Right ventricle myocardium inferior (tissue), 1 donor: ENCODE measurements at places on chromosomes 3 and 15.

DNA sequence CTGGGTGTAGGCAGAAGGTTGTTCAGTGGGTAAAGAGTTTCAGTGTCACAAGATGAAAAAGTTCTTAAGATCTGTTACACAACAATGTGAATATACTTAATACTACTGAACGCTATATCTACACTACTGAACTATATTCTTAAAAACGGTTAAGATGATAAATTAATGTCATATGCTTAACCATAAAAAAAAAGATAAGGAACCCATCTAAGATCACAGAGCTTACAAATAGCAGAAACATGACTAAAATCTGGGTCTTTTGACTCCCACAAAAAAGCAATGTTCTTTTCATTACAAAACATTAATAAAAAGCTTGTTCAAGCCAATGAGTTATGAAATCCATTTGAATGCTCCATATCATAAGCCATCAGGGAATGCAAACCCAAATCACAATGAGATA is 34.4 kb downstream of the UBR1 start:
- DNase-seq, result no peak

DNA sequence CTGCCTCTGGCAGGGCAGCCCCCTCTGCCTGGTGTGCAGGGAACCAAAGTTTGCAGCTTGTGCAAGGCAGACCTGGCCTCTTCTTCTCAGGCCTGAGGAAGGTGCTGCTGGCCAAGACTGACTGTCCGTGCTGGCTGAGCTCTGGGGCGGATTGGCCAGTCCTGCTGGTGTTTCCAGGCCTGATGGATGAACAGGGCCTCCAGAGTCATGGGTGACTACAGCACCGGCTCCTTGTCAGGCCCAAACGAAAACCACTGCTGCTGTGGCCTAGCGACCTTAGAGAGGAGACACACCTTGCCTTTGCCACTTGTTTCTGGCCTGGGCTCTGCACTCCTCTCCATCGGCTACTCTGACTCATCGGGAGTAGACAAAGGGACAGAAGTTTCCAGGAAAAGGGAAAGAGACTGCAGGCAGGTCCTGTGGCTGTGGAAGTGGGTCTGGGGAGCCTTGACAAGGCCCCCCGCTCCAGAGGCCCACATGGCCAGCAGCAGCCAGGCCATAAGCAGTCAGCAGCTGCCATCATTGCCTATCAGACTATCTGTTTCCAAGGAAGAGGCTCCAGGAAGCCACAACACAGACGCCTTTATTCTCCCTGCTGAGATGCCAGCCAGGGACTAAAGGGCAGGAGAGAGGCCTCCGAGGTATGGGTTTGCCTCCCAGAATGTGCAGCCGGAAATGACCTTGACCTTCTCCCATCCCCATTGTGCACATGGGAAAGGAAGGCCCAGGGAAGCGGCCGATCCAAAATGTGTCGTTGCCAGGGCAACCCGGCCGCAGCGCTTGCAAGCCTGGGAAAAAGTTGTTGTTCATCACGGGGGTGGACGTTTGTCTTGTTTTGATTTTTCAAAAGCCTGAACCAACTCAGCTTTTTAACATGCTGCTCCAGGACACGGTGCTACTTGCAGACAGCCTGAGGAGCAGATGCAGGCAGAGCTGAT is 160.5 kb downstream of the CHSY1 start:
- DNase-seq, result no peak

DNA sequence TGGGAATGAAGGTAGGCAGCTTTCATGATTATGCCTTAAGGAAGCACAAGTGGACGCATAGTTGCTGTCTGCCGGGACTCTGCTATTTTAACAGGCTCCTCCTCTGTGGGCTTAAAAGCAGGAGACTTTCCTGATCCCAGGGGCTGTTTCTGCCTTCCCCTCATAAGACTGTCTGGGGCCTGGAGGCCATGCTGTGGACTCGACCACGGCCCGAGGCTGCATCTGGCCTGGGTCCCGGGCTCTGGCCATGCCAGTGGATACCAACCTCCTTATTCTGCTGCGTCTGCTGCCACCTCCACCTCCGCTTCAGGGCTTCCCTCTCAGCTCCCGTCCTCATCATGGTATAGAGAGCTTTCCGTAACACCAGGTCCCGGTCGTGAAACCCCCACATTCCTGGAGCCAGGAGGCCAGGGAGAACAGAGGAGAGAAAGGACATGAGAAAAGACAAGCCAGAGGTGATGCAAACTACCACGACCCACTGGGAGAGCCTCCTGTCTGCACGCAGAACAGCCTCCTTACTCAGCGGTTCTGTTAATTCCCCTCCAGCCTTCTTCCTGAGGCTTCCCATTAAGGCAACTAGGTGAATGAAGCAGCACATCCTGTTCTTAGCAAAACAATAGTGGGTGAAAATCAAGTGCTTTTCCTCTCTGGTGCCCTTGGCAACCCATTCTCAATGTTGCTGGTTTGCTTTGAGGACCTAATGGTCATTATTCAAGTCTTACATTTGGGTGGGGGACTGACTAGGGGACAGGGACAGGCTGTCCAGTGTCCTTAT is 200.5 kb downstream of the KLF13 start:
- DNase-seq, result no peak

DNA sequence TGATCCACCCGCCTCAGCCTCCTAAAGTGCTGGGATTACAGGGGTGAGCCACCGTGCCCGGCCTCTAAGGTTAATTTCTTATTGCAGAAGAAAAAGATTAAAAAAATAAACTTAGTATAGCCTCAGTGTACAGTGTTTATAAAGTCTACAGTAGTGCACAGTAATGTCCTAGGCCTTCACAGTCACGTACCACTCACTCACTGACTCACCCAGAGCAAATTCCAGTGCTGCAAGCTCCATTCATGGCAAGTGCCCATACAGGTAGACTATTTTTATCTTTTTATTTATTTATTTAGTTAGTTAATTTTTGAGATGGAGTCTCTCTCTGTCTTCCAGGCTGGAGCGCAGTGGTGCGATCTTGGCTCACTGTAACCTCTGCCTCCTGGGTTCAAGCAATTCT is 3.2 kb upstream of the FLNB start:
- no peak for DNase-seq

GRCh38 chr3:143536817-143537535 is 311.3 kb downstream of the SLC9A9 start:
- DNase-seq, result peak; percentile 65

GRCh38 chr3:65151666-65152065 is 463.9 kb upstream of the ADAMTS9 start:
- DNase-seq, result no peak

GRCh38 chr3:105322570-105323273 is 44.0 kb upstream of the ALCAM start:
- no peak for DNase-seq

DNA sequence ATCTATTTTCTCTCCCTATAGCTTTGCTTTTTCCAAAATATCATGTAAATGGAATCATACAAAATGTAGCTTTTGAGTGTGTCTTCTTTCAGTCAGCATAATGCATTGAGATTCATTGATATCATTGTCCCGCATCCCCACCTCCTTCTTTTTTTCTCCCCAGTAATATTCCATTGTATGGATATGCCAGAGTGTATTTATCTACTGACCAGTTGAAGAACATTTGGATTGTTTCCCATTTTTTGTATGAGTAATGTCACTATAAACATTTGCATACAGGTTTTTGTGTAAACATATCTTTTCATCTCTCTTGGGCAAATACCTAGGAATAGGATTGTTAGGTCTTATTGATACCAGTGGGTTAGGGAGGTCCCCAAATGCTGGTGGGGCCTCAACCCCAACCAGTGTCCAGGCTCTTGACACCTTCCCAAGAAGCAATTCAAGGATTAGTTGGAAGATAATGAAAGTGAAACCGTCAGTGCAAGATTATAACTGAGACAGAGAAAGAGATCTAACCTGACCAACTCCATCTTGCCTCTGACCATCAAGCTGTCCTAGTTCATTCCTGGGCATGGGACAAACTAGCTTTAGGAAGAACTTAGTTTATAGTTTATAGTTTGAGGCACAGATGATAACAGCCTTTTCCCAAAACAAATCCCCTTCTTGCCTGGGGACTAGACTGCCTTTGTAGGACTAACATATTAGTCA is 7.4 kb upstream of the SLC33A1 start:
- DNase-seq, result no peak

- no peak for DNase-seq
Observed at GRCh38 chr15:85048430-85048829, 66.8 kb downstream of the PDE8A start.

- DNase-seq, result no peak
Observed at GRCh38 chr15:81480645-81481053, 106.6 kb upstream of the TMC3 start.

DNA sequence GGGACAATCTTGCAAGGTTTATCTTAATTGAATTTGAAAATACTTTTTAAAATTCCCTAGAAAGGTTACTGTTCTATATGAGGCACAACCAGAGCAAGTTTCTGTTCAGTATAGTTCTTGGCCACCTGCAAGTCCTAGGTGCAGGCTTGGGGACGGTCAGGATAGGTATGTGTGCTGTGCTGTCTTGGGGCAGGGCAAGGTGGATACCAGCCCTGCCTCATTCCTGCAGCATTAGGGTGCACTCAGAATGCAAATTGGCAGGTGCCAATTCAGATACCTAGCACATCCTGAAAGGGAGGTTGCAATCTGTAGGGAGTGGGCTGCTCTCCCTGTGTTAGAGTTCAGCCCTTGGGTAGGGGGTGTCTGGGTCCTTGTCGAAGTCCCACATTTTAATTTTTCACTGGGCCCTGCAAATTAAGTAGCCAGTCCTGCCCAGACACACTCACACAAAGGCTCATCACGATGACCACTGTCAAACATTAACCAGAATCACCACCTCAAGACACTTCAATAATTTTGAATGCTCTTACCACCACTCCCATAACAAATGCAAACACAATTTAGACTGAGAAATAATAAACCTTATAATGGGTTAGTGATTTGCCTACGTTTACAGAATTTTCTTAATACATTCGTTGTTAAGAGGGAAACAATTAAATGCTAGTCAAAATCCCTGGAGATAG is 838.0 kb upstream of the NR2F2 start:
- DNase-seq, result no peak

- no peak for DNase-seq
Observed at GRCh38 chr3:49053543-49053942, 24.3 kb upstream of the IMPDH2 start.

- no peak for DNase-seq
Observed at GRCh38 chr3:172138792-172139507, 99.6 kb downstream of the FNDC3B start.

DNA sequence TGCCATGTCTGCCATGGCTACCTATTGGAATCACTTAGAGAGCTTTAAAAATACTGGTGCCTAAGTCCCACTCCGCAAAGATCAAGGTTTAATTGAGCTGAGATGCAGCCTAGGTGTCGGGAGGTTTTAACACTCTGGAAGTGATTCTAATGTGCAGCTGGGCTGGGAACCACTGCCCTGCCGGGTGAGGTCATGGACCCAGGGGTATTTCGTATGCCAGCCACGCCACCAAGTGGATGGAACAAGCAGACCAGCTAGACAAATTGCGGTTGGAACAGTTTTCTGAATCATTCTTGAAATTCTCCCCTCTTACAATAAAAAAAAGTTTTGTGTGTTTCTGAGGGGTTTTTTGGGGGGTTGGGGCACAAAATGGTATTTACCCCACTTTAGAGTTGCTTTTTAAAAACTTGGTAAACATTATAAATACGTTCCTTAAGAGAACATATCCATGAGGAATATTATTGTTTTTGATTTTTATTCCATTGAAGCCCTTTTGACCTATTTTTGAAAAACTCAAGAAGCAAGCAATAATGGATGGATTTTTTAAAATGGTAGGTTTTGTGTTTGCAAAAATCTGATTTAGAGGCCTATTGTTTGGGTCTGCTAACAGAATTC is 66.2 kb upstream of the CSTA start:
- peak; percentile 87 for DNase-seq

GRCh38 chr3:136343873-136344555 is 93.9 kb downstream of the PCCB start:
- DNase-seq, result peak; percentile 87
